Islet precursor cell (in vitro differentiated cells): ENCODE measurements at places on chromosomes 1 and 21.

DNA sequence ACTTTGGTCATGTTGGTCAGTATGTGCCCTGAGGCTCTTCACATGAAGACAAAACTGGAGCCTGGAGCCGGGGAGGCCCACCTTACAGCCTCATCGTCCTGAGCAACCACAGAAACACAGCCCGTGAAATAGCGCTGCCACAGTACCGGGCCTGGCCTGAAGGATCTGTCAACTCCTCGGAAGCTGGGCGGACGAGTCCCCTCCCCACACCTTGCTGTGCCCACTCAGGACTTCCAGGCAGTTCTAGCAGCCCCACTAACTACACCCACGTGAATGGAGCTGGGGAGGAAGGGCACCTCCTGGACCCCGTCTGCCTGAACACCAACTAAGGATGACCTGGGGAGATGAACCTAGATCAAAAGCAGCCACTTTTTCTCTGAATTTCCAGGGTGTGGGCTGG, 24.7 kb downstream of the SDE2 start:
- DNase-seq = no peak

- no peak for DNase-seq
Observed at GRCh38 chr1:58324558-58324957, 222.0 kb downstream of the OMA1 start.

DNA sequence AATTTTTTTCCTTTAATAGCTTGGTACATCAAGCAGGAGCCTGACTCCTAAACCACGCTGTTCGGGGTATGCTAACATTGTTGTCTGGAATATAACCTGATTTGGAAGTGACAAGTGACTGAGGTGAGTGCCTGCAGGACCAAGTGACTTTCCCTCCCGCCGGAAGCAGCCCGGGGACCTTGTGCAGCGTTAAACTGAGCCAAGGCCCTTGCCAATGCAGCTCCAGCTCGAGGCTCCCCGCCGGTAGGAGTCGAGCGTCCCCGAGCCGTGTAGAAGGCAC, 716 bp upstream of the MTARC1 start:
- DNase-seq = no peak

DNA sequence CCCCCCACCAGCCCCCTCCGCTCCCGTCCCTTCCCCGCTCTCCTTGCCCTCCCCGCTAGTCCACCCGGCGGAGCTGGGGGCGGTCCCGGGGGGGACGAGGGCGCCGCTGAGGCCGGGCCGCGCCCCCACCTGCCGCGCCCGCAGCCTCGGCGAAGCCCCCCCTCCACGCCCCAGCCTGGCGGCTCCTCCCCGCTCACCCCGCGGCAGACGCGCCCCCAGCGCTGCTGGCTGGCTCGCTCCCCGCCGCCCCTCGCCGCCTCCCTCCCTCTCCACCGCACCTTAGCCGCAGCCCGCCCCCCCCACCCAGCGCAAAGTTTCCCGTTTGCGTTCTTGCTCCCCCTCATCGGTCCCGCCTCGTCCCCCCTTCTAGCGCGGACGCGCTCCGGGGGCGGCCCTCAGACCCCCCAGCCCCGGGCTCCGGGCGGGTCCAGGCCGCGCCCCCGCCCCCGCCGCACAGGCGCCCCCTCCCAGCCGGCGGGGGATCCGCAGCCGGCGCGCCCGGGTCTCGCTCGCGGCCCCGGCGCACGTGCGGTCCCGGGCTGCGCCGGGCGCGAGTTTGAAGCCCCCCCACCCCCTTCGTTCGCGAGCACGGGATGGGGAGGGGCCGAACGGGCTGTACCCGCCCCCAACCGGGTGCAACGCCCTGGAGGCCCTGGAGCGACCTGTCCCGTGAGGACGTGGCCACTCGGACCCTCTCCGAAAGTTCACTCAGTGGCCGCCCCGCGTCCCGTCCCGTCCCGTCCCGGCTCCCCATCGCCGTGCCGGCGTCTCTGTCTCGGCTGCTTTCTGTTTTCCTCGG, 623 bp downstream of the PTPRF start:
- peak; percentile 76 for DNase-seq

DNA sequence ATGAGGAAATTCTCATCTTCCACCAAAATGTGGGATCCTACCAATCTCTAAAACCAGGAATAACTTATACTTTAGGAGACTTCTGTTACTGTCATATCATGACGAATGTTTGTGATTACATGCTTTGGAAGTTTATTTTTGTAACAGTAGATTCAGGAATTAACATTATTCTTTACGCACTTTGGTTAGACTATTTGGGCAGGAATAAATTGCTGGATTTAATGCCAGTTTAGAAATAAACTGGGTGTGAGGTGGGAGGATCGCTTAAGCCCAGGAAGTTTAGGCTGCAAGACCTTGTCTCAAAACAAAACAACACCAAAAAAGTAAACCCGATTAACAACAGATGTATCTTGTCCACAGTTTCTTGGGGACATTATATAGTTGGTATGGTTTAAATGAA, 52.1 kb downstream of the MIGA1 start:
- DNase-seq = no peak

DNA sequence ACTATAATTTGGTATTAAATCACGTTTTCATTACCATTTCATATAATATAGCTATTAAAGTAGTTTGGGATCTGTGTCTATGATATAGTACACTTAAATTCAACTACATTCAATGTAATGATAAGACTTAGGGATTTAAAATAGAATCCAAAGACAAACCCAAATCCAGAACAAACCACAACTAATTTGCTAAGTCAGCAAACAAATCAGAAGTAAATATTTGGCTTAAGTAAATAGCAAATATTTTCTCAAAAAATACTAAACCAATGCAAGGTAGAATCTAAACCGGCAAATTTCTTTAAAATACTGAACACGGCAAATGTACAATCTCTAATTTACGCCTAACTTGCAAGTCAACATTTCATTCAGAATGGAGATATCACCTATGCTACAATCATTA, 16.8 kb downstream of the YY1AP1 start:
- DNase-seq = no peak

GRCh38 chr1:234620272-234621126, 10.5 kb upstream of the IRF2BP2 start:
- DNase-seq = no peak

DNA sequence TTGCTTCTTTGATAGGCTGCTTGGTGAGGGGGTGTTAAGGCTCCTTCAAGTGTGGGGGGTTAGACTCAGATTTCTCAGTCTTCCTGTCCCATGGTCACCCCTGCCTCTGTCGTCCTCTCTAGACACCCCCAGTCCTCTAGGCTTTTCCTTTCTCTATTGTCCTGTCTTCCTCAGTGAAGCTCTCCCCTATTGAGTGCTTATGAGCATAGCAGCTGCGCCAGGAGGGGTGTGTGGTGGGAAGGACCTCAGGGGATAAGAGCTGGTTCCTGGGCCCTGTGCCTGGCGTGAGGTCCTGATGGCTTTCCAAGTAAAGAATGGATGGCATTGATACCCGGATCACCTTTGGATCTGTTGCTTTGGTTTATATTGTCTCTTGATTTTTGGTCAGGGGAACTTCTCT, 69.1 kb downstream of the DIP2A start:
- DNase-seq = no peak

- DNase-seq = no peak
Observed at GRCh38 chr1:59107516-59107915, 189.4 kb upstream of the FGGY start.

DNA sequence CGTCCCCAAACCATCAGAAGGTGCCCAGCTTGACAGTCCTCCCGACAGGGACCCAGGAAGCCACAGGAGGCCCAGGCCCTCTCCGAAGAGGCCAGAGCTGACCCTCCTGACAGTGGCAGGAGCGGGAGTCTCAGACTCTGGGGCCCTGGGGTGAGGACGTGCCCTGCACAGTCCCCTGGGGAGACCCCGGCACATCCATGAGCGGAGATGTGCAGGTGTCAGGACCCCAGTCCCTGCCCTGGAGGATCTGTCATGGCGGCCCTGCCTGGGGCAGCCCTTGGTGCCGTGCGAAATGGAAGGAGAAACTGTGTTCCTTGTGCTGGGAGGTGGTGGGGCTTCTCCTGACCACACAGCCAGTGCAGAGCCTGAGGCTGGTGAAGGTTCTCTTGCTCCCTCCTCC, 55.8 kb downstream of the OBSCN start:
- DNase-seq = no peak

- no peak for DNase-seq
Observed at GRCh38 chr1:226085675-226086285, 23.3 kb downstream of the H3-3A start.
